ENCODE measurements at places on chromosomes 1 and 21.

GRCh38 chr1:162916821-162917613 lies 56.0 kb upstream of the CCDC190 start:
- no peak for DNase-seq

GRCh38 chr1:172206256-172206655 lies 214.2 kb upstream of the C1orf105 start:
- no peak for DNase-seq

DNA sequence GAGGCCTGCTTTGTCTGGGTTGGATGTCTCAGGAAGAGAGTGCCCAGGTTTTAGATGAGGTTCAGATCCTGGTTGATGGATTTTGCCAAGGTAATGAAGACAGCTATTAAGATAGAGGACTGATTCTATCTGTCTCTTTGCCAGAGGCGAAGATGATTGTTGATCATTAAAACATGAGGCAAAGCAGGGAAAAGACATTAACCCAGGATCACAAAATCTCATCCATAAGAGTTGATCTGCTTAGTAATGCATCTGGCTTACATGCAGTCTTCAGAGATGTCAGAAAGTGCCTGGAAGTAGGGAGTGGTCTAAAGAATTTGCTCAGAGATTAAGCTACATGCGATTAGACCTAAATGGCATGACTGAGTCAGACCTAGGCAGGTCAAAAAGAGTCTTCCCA lies 229.6 kb upstream of the PLD5 start:
- DNase-seq = no peak

DNA sequence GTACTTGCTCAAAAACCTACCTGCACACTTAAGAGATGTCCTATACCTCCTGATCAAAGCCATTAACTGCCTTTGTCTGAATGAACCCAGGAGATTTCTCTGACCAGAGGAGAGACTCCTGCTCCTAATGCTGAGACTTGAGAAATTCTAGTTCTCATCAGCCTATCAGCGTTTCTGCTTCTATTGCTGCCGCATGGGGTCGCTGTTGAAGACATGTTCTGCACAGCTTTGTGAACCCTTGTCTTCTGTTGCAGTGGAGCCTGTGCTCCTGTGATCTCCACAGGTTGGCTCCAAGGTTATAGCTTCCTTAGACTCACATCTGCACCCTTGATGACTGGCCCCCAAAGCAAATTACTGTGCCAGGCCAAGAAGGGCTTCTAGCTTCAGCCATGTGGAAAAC lies 40.2 kb downstream of the EDN2 start:
- no peak for DNase-seq

DNA sequence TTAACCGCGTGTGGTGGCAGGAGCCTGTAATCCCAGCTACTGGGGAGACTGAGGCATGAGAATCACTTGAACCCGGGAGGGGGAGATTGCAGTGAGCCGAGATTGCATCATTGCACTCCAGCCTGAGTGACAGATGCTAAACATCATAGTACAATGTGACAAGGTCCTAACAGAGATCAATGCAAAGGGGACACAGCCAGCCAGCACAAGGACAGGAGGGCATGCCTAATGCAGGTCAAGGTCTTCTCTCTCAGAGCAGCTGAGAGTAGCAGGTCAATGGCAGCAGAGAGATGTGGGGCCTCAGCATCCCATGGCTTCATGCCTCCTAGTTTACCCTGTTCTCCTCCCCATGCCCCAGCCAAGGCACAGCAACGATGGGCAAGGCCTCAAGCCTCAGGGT lies 3.0 kb upstream of the SMIM11 start:
- no peak for DNase-seq

- no peak for DNase-seq
These were observed 230.0 kb downstream of the COP1 start for GRCh38 chr1:175976865-175977642.

- DNase-seq = no peak
These were observed 7.7 kb downstream of the YBX1 start for GRCh38 chr1:42689912-42690311.

GRCh38 chr21:35316933-35317332 lies 267.8 kb upstream of the RUNX1 start:
- no peak for DNase-seq

- DNase-seq = no peak
These were observed 29.5 kb downstream of the RUNX1 start for GRCh38 chr21:35019631-35020032.

DNA sequence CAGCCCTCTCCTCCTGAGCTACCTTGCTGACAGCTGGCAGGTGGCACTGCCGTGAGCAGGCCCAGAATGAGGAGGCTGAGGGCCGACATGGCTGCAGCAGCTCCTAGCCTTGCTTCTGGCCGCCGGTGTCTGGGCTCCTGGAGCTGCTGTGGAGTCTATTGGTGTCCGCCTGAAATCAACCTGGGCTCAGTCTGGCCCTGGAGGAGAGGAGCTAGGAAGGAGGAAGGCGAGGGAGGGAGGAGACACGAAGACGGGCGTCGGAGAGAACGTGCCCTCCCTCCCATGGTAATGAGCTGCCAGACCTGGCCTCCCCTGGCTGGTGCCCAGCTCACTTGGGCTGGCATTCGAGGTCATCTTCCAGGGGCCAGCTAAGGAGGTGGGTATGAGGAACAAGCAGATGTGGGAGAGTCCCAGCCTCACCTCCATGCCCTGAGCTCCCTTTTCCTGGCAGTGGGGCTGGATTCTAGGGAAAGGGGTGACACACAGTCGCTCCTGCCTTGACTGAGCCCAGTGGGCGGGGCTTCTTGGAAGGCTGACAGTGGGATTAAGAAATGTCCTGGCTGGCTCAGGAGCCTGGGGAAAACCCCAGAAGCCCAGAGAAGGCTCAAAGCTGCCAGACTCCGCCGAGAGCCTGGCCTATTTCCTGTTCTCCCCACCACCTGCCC lies at the start of gene PDZK1IP1:
Gene PDZK1IP1, minus strand, starts transcription at position 193 of the 665 bp plus-strand sequence. Its CDS starts 104 bp downstream, at position 89.
- DNase-seq = no peak

DNA sequence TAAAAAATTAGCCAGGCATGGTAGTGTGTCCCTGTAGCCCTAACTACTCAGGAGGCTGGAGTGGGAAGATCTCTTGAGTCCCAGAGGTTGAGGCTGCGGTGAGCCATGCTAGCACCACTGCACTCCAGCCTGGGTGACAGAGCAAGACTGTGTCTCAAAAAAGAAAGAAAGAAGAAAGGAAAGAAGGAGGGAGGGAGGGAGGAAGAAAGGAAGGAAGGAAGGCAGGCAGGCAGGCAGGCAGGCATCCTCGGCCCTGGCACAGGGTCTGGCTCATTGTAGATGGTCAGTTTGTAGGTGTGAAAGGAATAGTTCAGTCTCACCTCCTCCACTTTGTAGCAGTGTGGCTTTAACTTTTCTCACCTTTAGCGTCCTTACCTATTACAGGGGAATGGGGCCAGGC lies 25.0 kb downstream of the NAV1 start:
- DNase-seq = no peak

GRCh38 chr1:235767795-235768194 lies 98.9 kb downstream of the LYST start:
- no peak for DNase-seq

GRCh38 chr21:32946654-32947053 lies 79.1 kb upstream of the OLIG2 start:
- DNase-seq = no peak

DNA sequence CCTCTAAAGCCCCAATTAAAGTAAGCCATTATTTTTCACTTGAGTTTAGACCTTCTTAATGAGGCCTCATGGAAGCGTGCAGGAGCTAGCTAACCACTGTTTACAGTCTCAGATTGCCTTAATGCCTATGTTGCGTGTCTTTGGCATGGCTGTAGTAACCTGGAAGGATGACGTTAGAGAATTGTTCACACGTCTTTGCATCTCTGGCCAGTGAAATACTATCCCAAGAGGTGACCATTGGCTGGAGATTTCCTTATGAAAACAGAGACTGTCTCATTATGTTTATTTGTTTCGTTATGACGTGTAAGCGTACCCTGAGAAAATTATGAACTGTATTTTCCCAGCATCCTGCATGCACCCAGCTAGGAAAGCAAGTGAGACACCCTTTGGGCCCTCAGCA lies 18.6 kb upstream of the BMP8A start:
- DNase-seq = no peak

GRCh38 chr1:94025383-94026340 lies 95.3 kb downstream of the ABCA4 start:
- DNase-seq = no peak

DNA sequence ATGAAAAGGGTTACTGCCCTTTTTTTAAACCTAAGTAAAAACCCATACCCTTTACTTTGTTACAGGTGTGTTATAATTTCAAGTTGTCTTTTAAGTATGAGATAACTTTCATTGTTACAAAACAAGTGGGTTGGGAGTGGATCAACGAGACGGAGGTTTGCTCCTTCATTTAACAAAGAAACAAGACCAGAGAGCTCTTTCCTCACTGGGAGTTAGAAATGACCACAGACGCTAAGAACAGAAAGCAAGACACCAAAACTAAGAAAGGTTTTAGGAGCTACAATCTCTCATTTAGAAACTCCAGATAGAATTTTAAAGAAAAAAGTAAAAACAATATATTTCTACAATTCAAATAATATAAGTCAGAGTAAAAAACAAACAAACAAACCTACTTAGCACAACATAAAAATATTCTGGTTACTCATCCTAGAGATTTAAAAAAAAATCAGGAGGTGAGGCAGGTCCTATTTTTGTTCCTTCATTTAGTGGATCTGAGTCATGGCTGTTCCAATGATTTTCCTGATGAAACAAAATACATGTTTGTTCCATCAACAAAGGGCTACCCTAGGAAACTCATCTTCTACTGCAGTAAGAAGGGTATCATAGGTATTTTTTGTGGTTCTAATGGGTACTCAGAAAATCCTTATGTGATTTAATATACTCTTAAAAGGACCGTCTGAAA lies 33.0 kb downstream of the APP start:
- DNase-seq = no peak

GRCh38 chr1:89351597-89352311 lies 12.1 kb upstream of the GBP6 start:
- DNase-seq = no peak

- DNase-seq = no peak
These were observed 396.5 kb downstream of the KCTD3 start for GRCh38 chr1:215963621-215964020.

GRCh38 chr1:178232949-178233348 lies 139.0 kb downstream of the RASAL2 start:
- no peak for DNase-seq

DNA sequence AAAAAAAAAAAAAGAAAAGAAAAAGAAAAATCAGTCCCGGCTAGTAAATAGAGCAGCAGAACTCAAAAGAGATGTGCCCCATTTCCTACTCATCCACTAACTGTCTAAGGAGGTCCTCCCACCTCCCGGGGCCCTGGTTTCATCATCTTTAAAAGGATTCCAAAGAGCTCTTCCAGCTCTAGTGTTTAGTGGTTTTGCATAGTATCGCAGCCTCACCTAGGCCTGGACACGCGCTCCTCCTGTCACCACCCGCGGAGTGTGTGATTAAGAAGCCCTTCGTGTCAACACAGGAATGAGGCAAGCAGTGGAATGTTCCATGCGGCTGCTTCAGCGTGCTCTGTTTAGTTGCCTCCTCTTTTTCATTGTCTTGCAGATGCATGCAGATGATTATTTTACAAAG lies 49.0 kb downstream of the LBR start:
- no peak for DNase-seq

- no peak for DNase-seq
These were observed 343.0 kb downstream of the AMY1C start for GRCh38 chr1:104092698-104093097.

- DNase-seq = no peak
These were observed 317.1 kb downstream of the DPYD start for GRCh38 chr1:97603776-97604175.

- DNase-seq = no peak
These were observed 634 bp downstream of the MYCBP start for GRCh38 chr1:38872401-38873026.

GRCh38 chr1:201828217-201828819 lies 639 bp upstream of the IPO9 start:
- no peak for DNase-seq

- no peak for DNase-seq
These were observed 968 bp downstream of the CSMD2 start for GRCh38 chr1:34163792-34164731.

- DNase-seq = no peak
These were observed 95.1 kb upstream of the SOD1 start for GRCh38 chr21:31564439-31564838.
